ENCODE measurements at places on chromosomes 12 and 14. TPM values are rescaled to one million over a fixed set of nuclear protein-coding genes. Genes with fewer than 3 reads are reported as not detected.
A peak's percentile ranks its signal among the peaks of the same experiment; 100 is the strongest.

Gene ASPG
- total RNA-seq: 3.4 TPM

Gene ANKRD33
- total RNA-seq: 1.7 TPM

Gene PKP2
- total RNA-seq: 21.7 TPM

Gene OR6C2
- total RNA-seq: not detected

Gene OR4K14
- not detected for total RNA-seq

Gene ARMH4
- 12.1 TPM for total RNA-seq

Gene OTUB2
- total RNA-seq: 3.5 TPM

GRCh38 chr12:64065881-64066451, 156.1 kb downstream of the KICS2 start:
- no peak for DNase-seq

GRCh38 chr12:122980183-122981035, at the start of gene ARL6IP4:
Gene ARL6IP4 (plus strand): TSS chr12:122980681. CDS start chr12:122981140, 459 bp downstream.
- DNase-seq: peak; percentile 47

GRCh38 chr14:29227631-29228030, 461.0 kb downstream of the FOXG1 start:
- DNase-seq: no peak

DNA sequence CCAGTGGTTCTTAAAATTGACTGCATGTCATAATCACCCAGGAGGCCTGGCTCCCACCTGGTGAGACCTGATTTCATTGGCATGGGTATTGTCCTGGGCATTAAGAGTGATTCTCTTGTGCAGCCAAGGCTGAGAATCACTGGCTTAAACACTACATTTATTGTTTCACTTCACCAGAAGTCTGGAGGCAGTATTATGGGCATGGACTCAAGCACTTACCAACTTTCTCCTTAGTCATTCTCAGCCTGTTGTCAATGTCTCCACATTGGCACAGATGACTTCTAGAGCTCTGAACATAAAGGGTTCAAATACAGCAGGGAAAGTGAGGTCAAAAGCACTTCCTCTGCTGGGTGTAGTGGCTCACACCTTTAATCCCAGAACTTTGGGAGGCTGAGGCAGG, 25.6 kb upstream of the GCH1 start:
- no peak for DNase-seq

GRCh38 chr14:47872588-47872987, 197.2 kb upstream of the MDGA2 start:
- DNase-seq: no peak

- DNase-seq: no peak
Measured at GRCh38 chr14:22184830-22185168, 404.2 kb downstream of the DAD1 start.

GRCh38 chr12:120397824-120398540, 29.0 kb upstream of the MSI1 start:
- peak; percentile 22 for DNase-seq

GRCh38 chr12:13167226-13167625, 29.3 kb upstream of the EMP1 start:
- no peak for DNase-seq

DNA sequence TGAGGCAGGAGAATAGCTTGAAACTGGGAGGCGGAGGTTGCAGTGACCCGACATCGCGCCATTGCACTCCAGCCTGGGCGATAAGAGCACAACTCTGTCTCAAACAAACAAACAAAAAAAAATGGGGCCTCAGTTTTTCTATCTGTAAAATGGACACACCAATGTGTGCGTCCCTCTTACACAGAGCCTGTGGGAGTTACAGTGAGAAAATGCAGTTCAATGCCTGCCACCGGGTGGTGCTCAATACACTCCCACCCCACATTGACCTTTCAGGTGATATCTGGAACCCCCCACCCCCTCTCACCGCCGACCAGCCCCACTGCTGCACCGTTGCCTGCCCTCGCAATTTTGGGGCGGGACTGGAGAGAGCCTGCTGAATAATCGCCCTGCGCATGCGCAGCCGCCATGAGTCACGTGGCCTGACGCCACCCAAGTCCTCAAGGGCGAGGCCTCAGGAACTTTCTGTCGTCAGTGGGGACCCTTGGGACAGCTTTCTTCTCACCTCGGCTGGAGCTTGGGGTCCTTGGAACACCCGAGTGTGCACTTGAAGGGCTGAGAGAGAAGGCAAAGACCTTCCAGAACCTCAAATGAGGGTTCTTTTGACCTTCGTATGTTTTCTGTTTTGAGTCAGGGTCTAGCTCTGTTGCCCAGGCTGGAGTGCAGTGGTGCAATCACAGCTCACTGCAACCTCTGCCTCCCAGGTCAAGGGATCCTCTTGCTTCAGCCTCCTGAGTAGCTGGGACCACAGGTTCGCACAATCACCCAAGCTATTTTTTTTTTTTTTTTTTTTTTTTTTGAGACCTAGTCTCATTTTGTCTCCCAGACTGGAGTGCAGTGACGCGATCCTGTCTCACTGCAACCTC, 14.6 kb upstream of the CABP1 start:
- peak; percentile 69 for DNase-seq

GRCh38 chr14:53570411-53571387, 385.9 kb downstream of the BMP4 start:
- no peak for DNase-seq

DNA sequence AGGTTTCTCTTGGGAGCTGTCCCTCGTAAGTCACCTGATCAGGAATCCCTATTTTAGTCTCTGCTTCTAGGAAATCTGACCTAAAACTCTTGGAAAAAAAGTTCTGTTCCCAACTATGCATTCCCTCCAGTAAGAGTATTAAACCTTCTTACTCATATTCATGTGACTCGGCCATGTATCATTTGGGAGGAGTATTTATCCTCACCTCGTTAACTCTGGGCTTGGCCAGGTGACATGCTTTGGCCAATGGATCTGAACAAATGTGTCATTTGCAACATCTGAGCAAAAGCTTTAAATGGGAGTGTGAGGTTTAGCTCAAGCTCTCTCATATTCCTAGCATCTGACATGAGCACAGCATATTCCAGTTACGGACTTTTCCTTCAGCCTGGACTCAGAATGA, 226.8 kb downstream of the NUAK1 start:
- DNase-seq: no peak
